Fibroblast of lung (primary cell): ENCODE measurements at places on chromosomes 7 and 10. TPM values are rescaled to one million over a fixed set of nuclear protein-coding genes. Genes with fewer than 3 reads are reported as not detected.

The BHLHA15 gene
- polyA plus RNA-seq, result not detected in 2 replicates

GRCh38 chr7:106777674-106778299 is 87.3 kb upstream of the PIK3CG start:
- no peak for DNase-seq

GRCh38 chr7:99472561-99473314 is at the start of gene ZNF789:
Gene ZNF789 (plus strand): TSS chr7:99472890. CDS start chr7:99476457, 3,567 bp downstream.
- peak; percentile 96 for DNase-seq

GRCh38 chr7:43439631-43440401 is 143.1 kb upstream of the STK17A start:
- DNase-seq, result peak; percentile 46
